ENCODE measurements at places on chromosomes 6 and 20.
A peak's percentile ranks its signal among the peaks of the same experiment; 100 is the strongest.

DNA sequence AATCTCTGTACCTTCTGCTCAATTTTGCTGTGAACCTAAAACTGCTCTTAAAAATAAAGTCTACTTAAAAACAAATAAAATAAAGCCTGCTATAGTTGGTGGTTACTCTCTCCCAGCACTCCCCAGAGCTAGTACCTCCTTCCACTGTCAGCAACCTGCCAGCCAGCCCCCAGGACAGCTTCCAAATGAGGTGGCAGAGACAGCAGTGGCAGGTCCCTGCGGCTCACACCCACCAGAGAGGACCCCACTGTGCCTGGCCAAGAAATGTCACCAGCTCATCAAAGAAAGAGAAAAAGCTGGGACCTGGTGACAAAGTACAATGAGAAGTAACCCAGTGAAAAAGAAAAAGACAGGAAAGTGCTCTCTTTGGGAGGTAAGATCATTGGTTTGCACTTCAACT lies 15.2 kb downstream of the APMAP start:
- H3K27me3 ChIP-seq: no peaks in the 10 kb centered on the region
- no peaks in the 10 kb centered on the region for H3K4me1 ChIP-seq
- no peak for DNase-seq
- no peak overlapping the region for H3K27ac ChIP-seq
- no peak overlapping the region for H3K4me3 ChIP-seq
- H3K36me3 ChIP-seq: peaks cover 23% of the 10 kb centered on the region

- peak; percentile 98 for DNase-seq
- peak within 1 kb of the TSS; percentile 95 for H3K4me3 ChIP-seq
- peaks cover 2% of the 10 kb centered on the region for H3K36me3 ChIP-seq
- peak within 1 kb of the TSS; percentile 84 for H3K27ac ChIP-seq
- no peaks in the 10 kb centered on the region for H3K27me3 ChIP-seq
These were observed at the start of gene HBS1L for GRCh38 chr6:135054569-135055498. Gene HBS1L, minus strand, starts transcription at chr6:135054822. Its CDS starts 131 bp downstream, at chr6:135054691.

GRCh38 chr6:328136-328670 lies 35.9 kb downstream of the DUSP22 start:
- peak; percentile 49 for DNase-seq
- no peaks in the 10 kb centered on the region for H3K4me1 ChIP-seq
- no peak overlapping the region for H3K27ac ChIP-seq
- no peaks in the 10 kb centered on the region for H3K27me3 ChIP-seq

DNA sequence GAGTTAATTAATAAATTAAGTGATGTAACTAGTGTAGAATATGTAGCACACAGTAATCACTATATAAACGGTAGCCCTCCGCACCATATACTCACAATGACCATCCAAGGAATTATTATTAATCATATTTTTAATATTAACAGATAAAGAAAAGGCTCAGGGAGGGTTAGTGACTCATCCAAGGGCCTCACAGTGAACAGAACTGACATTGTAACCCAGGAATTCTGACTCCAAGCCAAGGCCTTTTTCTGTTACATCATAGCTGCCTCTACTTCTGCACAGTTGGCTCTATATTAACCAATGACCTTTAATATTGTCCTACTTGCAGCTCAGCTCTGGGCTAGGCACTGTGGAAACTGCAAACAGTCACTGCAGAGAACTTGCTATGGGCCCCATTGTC lies 117.5 kb upstream of the SIRPG start:
- H3K27me3 ChIP-seq: no peaks in the 10 kb centered on the region
- no peak overlapping the region for H3K27ac ChIP-seq

GRCh38 chr6:170223718-170224693 lies 66.9 kb downstream of the DLL1 start:
- no peak overlapping the region for H3K27ac ChIP-seq
- no peaks in the 10 kb centered on the region for H3K27me3 ChIP-seq
- no peak overlapping the region for H3K4me3 ChIP-seq
- H3K36me3 ChIP-seq: no peaks in the 10 kb centered on the region
- no peaks in the 10 kb centered on the region for H3K4me1 ChIP-seq

GRCh38 chr6:158474961-158475343 lies 84.9 kb upstream of the TMEM181 start:
- H3K27ac ChIP-seq: no peak overlapping the region
- no peaks in the 10 kb centered on the region for H3K4me1 ChIP-seq
- H3K36me3 ChIP-seq: peaks cover 3% of the 10 kb centered on the region
- no peak for DNase-seq
- H3K4me3 ChIP-seq: no peak overlapping the region

- no peak for DNase-seq
- H3K36me3 ChIP-seq: no peaks in the 10 kb centered on the region
- H3K27ac ChIP-seq: no peak overlapping the region
- H3K27me3 ChIP-seq: no peaks in the 10 kb centered on the region
These were observed 305.6 kb upstream of the EXOC2 start for GRCh38 chr6:998551-998950.

GRCh38 chr20:7897781-7898364 lies 42.4 kb downstream of the HAO1 start:
- H3K36me3 ChIP-seq: no peaks in the 10 kb centered on the region
- no peak for DNase-seq
- no peak overlapping the region for H3K4me3 ChIP-seq
- H3K4me1 ChIP-seq: no peaks in the 10 kb centered on the region
- no peaks in the 10 kb centered on the region for H3K27me3 ChIP-seq

DNA sequence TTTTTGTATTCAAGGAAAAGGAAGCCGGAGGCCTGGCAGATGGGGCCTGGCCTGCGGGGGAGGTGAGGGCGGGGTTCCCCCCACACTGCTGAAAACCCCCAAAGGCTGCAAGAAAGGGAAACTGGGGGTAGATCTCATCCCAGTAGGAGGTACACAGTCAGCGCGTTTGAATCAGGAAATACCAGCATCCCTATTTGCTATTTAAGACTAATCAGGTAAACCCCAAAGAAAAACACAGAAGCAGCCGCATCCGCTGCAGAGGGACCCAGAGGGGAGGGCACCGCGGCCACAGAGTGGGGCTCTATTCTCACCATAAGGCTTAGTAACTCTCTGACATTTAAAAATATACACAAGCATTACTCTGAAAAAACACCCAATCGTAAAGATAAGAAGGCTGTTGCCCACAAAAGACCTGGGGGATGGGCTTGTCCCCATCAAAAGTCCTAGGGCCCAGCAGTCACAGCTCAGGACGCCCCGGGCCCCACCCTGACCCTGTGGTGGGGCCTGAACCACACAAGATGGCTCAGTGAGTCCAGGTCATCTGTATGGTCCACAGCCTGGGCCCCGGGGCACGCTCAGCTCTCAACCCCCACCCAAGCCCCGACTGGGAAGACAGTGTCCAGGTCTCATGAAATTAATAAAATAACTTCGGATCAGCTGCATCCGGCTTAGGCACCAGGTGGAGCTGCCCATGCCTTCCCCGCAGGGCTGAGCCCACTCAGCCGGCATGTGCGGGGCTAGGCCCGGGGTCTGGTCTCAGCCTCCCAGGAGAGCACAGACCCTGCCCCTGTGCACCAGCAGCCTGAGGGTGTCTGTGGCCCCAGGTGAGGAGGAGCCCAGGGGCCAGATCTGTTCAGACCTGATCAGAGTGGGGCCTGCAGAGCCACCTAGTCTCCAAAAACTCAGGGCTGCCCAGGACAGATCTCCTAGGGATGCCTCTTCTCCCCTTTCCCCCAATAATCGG lies 31.0 kb downstream of the KCNQ2 start:
- no peaks in the 10 kb centered on the region for H3K27me3 ChIP-seq
- no peak overlapping the region for H3K4me3 ChIP-seq
- no peak overlapping the region for H3K27ac ChIP-seq
- DNase-seq: no peak

GRCh38 chr20:39800111-39800510 lies 838.0 kb downstream of the DHX35 start:
- H3K4me1 ChIP-seq: no peaks in the 10 kb centered on the region
- no peak for DNase-seq
- no peak overlapping the region for H3K27ac ChIP-seq
- H3K36me3 ChIP-seq: no peaks in the 10 kb centered on the region
- H3K4me3 ChIP-seq: no peak overlapping the region

GRCh38 chr6:50093116-50093937 lies 43.6 kb upstream of the DEFB112 start:
- H3K4me3 ChIP-seq: no peak overlapping the region
- no peaks in the 10 kb centered on the region for H3K27me3 ChIP-seq
- H3K36me3 ChIP-seq: no peaks in the 10 kb centered on the region
- H3K4me1 ChIP-seq: no peaks in the 10 kb centered on the region
